ENCODE measurements at places on chromosomes 11 and 22.

- H3K27me3 ChIP-seq, result no peaks in the 10 kb centered on the region
- no peak overlapping the region for H3K4me3 ChIP-seq
- H3K36me3 ChIP-seq, result peaks cover 56% of the 10 kb centered on the region
- peak overlapping the region; percentile 4 for H3K27ac ChIP-seq
- no peak for DNase-seq
Observed at GRCh38 chr22:23705358-23705757, 14.5 kb downstream of the RGL4 start.

- H3K27me3 ChIP-seq, result peaks cover 6% of the 10 kb centered on the region
- no peaks in the 10 kb centered on the region for H3K36me3 ChIP-seq
- H3K4me3 ChIP-seq, result no peak overlapping the region
- no peak overlapping the region for H3K27ac ChIP-seq
- DNase-seq, result no peak
- H3K4me1 ChIP-seq, result no peaks in the 10 kb centered on the region
Observed at GRCh38 chr11:44363116-44363515, 53.2 kb upstream of the ALX4 start.

DNA sequence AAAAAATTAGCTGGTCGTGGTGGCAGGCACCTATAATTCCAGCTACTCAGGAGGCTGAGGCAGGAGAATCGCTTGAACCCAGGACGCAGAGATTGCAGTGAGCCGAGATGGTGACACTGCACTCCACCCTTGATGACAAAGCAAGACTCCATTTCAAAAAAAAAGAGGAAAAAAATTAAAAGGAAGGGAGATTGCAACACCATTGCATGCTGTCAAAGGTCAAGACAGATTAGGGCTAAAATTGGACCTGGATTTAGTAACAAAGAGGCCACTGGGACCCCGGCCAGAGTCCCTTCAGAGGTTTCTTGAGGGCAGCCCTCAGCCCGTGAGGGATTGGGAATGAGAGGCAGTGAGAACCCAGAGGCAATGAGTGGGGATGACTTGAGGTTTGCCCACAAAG is 8.2 kb upstream of the MAFF start:
- no peak overlapping the region for H3K27ac ChIP-seq
- no peaks in the 10 kb centered on the region for H3K36me3 ChIP-seq
- no peak for DNase-seq
- no peaks in the 10 kb centered on the region for H3K4me1 ChIP-seq
- no peaks in the 10 kb centered on the region for H3K27me3 ChIP-seq

DNA sequence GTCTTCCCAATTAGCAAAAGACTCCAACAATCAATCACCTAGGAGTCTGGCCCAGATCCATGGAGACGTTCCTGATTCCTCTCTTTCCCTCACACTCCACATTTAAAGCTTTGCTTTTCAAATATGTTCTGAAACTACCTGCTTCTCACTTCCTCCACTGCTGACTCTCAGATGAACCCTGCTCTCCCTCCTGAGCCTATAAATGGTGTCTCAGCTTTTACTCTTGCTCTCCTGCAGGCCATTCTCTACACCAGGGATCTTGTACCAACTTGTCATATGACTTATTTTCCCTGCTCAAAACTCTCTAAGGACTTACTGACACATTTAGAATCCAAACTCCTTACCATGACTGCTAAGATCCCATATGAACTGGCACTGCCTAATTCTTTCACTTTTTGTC is 138.4 kb upstream of the DDI1 start:
- no peaks in the 10 kb centered on the region for H3K4me1 ChIP-seq
- no peaks in the 10 kb centered on the region for H3K27me3 ChIP-seq
- no peak overlapping the region for H3K27ac ChIP-seq
- no peaks in the 10 kb centered on the region for H3K36me3 ChIP-seq

DNA sequence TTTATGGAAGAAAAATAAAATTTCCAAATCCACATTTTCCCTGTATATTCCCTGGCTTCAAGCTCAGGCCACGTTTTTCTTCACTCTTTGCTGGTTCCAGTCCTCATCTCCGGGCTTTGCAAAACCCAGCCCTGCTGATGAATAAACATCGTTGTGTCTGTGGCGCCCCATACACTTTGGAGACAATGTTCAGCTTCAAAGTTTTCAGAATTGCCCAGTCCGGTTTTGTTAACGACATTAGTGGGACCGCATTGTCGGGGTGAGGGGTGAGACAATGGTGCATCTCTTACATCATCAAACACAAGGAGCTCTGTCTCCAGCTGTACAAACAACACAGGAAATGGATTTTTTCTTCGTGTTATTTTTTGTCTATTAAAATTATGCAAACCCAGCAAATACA is 53.4 kb upstream of the HTATIP2 start:
- no peaks in the 10 kb centered on the region for H3K4me1 ChIP-seq
- no peak overlapping the region for H3K27ac ChIP-seq
- no peaks in the 10 kb centered on the region for H3K36me3 ChIP-seq
- H3K4me3 ChIP-seq, result no peak overlapping the region
- DNase-seq, result no peak
- H3K27me3 ChIP-seq, result no peaks in the 10 kb centered on the region

DNA sequence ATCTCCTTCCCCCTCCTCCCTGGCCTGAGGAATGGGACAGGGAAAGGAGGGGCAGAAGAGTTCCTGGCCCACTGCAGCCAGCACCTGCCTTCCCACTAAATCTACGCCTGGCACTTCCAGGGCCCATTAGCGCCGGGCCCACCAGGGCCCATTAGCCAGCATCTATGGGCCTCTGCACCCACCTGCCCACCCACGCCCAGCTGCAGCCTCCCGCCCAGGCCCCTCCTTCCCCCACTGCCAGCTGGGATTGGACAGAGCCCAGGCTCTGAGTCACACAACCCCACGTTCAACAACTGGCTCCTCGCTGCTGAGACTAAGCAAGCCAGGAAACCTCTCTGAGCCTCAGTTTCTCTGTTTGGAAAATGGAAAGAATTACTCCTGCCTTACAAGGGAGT is 48.7 kb downstream of the CYTH4 start:
- H3K27me3 ChIP-seq, result peaks cover 29% of the 10 kb centered on the region
- H3K4me1 ChIP-seq, result no peaks in the 10 kb centered on the region
- H3K27ac ChIP-seq, result no peak overlapping the region
- H3K36me3 ChIP-seq, result no peaks in the 10 kb centered on the region

- H3K4me3 ChIP-seq, result no peak overlapping the region
- H3K36me3 ChIP-seq, result no peaks in the 10 kb centered on the region
- no peak overlapping the region for H3K27ac ChIP-seq
- H3K27me3 ChIP-seq, result no peaks in the 10 kb centered on the region
- no peaks in the 10 kb centered on the region for H3K4me1 ChIP-seq
Observed at GRCh38 chr11:131683666-131684065, 313.3 kb downstream of the NTM start.
